ENCODE measurements at places on chromosomes 3 and 15.

- DNase-seq, result no peak
Observed at GRCh38 chr3:143190101-143190500, 70.5 kb downstream of the CHST2 start.

- no peak for DNase-seq
Observed at GRCh38 chr3:182078929-182079328, 367.2 kb downstream of the SOX2 start.

DNA sequence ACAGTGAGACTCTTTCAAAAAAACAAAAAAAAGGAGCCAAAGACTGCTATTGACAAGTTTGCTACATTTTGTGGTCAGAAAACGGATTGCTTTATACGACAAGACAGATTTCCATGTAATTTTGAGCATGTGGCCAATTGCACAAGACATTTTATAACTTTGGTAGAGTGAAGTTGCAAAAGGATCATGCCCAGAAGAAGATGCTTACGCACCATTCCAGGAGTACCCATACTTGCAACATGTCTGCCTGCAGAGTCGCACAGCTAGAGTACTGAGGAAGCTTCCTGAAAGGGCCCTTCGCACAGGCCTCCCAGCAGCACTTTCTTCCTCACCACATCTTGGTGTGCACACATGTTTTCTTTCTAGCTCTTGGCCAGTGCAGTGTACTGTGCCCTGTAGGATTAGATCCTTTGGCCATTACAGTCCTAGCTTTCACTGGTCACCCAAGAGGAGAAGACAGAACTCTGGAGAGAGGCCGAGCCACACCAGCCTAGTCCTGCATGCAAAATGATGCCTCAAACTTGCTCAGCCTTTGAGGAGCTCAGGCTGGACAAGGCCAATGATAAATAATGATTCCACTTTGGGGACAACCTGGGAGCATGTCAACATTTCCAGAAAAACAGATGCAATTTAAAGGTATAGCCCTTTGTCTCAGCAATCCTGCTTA, 11.7 kb downstream of the CHDH start:
- DNase-seq, result no peak

GRCh38 chr3:120496278-120497002, 45.6 kb upstream of the FSTL1 start:
- peak; percentile 77 for DNase-seq

- DNase-seq, result no peak
Observed at GRCh38 chr15:69522361-69522760, 69.7 kb downstream of the RPLP1 start.

GRCh38 chr3:125289429-125289981, 77.0 kb upstream of the SLC12A8 start:
- DNase-seq, result no peak

GRCh38 chr3:87196879-87197278, 30.2 kb upstream of the CHMP2B start:
- no peak for DNase-seq

DNA sequence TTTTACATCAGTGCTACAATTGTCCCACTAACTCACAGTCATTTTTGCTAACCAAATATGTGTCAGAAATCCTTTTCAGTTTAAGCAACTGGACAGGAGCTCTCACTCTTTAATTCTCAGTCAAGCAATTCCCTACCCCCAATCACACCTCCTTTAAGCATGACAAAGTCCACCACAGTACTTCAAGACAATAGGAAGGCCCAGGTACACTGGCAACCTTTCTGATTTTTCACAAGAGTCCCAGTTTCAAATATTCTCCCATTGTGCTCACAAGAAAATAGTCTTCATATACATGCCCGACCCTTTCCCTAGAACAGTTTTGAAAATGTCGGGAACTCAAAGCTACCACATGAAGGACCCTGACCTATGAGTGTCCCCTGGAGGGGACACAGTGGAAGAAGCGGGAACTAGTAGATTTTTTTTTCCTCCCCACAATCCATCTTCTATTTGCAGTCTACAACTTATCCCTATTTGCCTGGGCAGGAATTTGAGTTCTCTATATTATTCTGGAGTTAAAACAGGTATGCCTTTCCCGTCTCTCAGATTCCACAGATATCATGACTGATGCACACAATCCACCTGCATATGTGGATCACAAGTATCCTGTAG, 413.5 kb downstream of the TIGIT start:
- DNase-seq, result no peak

GRCh38 chr3:173139420-173139819, 1.6 kb downstream of the SPATA16 start:
- no peak for DNase-seq

GRCh38 chr15:95291898-95292472, 1038.5 kb upstream of the NR2F2 start:
- DNase-seq, result peak; percentile 85

DNA sequence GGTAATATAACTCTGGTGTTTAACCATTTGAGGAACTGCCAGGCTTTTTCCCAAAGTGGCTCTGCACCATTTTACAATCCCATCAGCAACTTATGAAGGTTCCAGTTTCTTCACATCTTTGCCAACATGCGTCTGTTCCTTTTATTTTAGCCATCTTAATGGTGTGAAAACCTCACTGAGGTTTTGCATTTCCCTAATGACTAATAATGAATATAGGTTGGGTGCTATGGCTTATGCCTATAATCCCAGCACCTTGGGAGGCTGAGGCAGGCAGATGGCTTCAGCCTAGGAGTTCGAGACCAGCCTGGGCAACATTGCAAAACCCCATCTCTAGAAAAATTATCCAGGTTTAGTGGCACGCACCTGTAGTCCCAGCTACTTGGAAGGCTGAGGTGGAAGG, 210.6 kb downstream of the TCF12 start:
- DNase-seq, result no peak

- no peak for DNase-seq
Observed at GRCh38 chr3:28575100-28575745, 226.6 kb upstream of the AZI2 start.

GRCh38 chr15:66601521-66601920, 35.7 kb upstream of the LCTL start:
- no peak for DNase-seq

DNA sequence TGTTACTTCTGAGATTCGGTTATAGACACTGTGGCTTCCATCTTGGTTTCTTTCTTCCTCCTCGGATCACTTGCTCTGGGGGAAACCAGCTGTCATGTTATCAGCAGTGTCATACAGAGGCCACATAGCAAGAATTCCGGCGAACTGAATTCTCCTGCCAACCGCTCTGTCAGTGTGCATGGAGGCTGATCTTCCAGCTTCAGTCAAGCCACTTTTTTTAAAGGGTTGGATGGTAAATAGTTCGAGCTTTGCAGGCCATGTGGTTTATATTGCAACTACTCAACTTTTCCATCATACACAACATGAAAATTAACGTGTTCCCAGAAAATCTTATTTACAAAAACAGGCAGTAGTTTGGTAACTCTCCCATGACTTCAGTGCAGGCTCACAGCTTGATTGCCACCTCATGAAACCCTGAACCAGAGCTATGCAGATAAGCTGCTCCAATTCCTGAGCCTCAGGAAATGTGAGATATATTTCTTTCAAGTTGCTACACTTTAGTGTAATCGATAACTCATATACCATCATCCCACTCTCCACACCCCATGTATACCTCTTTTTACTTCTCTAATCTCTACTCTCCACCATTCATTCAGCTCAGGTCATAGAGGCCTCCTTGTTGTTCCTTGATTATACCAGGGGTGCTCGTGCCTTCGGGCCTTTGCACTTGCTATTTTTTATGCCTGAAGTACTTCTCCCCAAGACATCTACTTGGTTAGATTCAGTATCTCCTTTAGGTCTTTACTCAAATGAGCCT, 7.2 kb downstream of the RPL22L1 start:
- no peak for DNase-seq

DNA sequence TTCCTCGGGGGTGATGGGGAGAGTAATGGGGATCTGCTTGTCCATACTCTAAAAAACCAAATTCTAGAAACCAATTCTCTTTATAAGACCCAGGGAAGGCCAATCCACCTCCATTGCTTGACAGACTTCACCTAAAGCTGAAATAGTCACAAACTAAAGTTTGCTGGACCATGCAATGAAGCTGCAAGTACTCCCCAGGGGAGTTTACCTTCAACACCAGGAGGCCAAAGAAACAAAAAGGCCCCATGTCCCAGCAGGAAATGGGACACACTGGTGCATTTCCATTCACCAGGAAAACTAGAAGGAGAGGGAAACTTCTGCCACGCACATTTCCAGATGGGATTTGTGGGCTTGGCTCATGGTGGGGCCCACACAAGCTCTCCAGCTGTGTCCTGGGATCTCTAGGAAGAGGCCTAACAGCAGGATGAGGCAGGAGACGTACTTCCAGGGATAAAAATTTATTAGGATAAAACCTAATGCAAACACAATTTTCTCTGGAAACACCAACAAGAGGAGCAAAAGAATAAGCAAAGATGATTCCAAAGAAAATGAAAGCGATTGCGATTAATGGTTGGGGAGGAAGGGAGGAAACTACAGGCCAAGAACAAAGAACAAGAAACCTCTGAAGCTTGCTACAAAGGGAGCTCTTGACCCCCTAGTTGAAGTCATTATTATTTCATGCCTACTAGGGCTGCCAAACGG, 238.0 kb upstream of the LRTM1 start:
- no peak for DNase-seq

- DNase-seq, result no peak
Observed at GRCh38 chr15:66167854-66168253, 85.7 kb downstream of the MEGF11 start.

GRCh38 chr15:99252326-99252725, 1.0 kb downstream of the LRRC28 start:
- no peak for DNase-seq

GRCh38 chr3:32780071-32780734, 37.6 kb upstream of the TRIM71 start:
- no peak for DNase-seq

DNA sequence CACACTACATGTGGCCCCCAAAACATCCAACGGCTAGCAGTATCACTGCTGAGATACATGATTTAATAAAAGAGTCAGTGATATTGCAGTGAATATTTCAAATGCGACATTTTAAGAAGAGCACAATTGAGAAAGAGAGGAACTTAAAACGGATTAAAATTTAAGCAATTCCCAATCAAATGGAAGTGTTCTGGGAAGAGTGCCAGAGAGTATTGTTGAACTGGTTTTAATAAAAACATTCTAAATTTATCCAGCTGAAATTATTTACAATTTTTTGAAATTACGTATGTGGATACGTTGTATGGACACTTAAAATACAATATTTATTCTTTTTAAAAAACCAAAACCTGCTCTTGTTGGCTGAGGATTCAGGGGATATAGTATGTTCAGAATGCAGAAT, 117.7 kb downstream of the C3orf38 start:
- DNase-seq, result no peak

DNA sequence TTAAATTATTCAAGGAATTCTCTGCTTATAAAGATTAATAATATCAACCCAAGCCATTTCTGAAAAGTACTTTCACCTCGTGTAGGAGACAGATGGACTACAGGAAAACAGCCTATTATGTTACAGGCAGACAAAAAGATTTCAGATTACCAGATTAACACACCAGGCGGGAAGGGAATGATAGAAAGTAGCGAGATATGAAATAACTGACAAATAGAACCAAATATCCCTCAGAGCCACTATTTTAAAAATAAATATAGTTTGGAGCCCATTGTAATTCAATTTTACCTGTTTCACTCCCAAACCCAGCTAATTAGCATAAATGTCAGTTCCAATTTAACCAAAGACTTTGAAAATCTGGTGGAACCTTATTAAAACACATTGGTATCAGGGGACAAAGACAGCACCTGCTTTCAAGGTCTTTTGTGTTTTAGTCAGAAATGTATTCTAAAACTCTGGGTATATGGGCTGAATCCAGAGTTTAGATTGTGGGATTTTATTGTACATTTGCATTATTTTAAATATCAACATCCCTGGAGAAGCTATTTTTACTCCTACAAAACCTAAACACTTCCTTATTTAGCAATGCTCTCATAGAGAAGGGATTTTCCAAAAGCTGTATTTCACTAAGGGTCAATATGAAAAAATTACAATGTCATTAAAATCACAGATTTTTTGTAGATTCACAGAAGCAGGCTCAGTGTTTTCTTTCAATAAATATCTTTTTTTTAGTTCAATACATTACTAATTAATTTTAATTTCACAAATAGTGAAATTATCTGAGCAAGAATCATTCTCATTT, 138.4 kb downstream of the TNIK start:
- DNase-seq, result no peak

GRCh38 chr15:28021281-28022039, 77.7 kb downstream of the OCA2 start:
- peak; percentile 50 for DNase-seq
